ENCODE measurements at places on chromosomes 12 and 14. TPM values are rescaled to one million over a fixed set of nuclear protein-coding genes. Genes with fewer than 3 reads are reported as not detected.

- DNase-seq, result no peak
- no peaks in the 10 kb centered on the region for H3K36me3 ChIP-seq
- no peaks in the 10 kb centered on the region for H3K4me1 ChIP-seq
- H3K27ac ChIP-seq, result no peak overlapping the region
Measured at GRCh38 chr12:118493962-118494361, 117.6 kb downstream of the SUDS3 start.

GRCh38 chr12:66598079-66598478 lies 80.8 kb downstream of the GRIP1 start:
- 0 out of 2 replicates have a peak, but pooled peaks cover 11% of the 10 kb centered on the region for H3K27me3 ChIP-seq
- no peak overlapping the region for H3K4me3 ChIP-seq
- no peaks in the 10 kb centered on the region for H3K4me1 ChIP-seq

The NAV3 gene
- 69.9 TPM for total RNA-seq

DNA sequence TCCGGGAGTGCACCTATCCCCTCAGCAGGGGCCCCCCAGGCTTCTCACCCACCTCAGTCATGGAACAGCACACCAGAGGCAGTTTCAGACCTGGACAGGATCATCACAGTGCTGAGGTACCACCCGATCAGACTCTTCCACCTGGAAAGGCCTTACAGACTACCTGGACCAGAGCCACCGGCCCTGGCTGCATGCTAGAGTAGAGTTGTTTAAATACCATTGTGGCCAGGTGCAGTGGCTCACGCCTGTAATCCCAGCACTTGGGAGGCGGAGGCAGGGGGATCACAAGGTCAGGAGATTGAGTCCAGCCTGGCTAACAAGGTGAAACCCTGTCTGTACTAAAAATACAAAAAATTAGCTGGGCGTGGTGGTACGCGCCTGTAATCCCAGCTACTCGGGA lies 61.5 kb downstream of the TSPAN11 start:
- no peak overlapping the region for H3K27ac ChIP-seq
- H3K4me3 ChIP-seq, result no peak overlapping the region
- H3K4me1 ChIP-seq, result no peaks in the 10 kb centered on the region
- no peak for DNase-seq
- no peaks in the 10 kb centered on the region for H3K27me3 ChIP-seq

DNA sequence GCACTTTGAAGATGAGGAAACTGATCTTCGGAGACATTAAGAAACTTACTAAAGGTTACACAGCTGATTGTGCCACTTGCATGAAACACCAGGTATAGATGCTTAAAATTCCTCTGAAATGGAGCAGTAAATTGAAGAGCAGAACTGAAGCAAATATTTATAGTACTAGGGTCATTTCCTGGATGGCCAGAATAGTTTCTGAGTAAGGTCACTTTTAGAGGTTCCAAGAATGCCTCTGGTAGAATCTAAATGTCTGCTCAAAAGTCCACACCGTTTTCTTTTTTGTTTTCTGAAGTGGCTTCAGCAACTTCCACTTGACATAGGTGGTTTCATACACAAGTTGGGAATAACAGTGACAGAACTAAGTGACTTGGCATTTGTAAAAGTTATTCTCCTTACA lies 19.4 kb downstream of the TPH2 start:
- H3K27ac ChIP-seq, result peak overlapping the region; percentile 23
- no peak overlapping the region for H3K4me3 ChIP-seq
- H3K4me1 ChIP-seq, result peaks cover 27% of the 10 kb centered on the region
- peak; percentile 46 for DNase-seq
- H3K36me3 ChIP-seq, result no peaks in the 10 kb centered on the region

GRCh38 chr14:57918791-57919190 lies 52.9 kb upstream of the SLC35F4 start:
- H3K27me3 ChIP-seq, result no peaks in the 10 kb centered on the region
- H3K4me1 ChIP-seq, result no peaks in the 10 kb centered on the region
- H3K4me3 ChIP-seq, result no peak overlapping the region
- H3K27ac ChIP-seq, result no peak overlapping the region

The CPNE6 gene
- not detected for total RNA-seq

The MYH7 gene
- total RNA-seq, result not detected
